ENCODE measurements at places on chromosomes 12 and 14. TPM values are rescaled to one million over a fixed set of nuclear protein-coding genes. Genes with fewer than 3 reads are reported as not detected.

Gene SLC4A8
- 2.4 TPM for total RNA-seq

Gene RASSF9
- 2.8 TPM for total RNA-seq

Gene ZNF891
- total RNA-seq = 1.0 TPM

Gene PTGER2
- total RNA-seq = 0.70 TPM

Gene KRT74
- total RNA-seq = not detected

DNA sequence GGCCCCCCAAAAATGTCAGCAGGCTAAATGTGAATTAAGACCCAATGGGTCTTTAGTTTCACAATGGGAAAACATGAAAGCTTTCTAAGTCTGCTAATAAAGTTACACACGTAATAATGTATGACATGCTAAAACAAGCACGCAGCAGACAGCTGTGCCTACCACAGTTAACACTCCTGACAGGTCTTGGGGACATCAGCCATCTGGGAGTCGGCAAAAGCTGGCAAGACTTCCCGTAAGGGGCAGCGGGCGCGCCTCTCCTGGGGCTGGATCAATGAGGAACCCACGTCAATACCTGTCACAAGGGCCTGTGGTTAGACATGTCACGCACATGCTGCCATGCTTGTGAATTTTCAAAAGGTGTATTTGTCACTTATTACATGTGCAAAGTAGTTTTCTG is 45.0 kb downstream of the ACTN1 start:
- no peaks in the 10 kb centered on the region for H3K36me3 ChIP-seq
- no peaks in the 10 kb centered on the region for H3K27me3 ChIP-seq
- H3K27ac ChIP-seq = no peak overlapping the region
- peaks cover 36% of the 10 kb centered on the region for H3K4me1 ChIP-seq
- no peak for DNase-seq

DNA sequence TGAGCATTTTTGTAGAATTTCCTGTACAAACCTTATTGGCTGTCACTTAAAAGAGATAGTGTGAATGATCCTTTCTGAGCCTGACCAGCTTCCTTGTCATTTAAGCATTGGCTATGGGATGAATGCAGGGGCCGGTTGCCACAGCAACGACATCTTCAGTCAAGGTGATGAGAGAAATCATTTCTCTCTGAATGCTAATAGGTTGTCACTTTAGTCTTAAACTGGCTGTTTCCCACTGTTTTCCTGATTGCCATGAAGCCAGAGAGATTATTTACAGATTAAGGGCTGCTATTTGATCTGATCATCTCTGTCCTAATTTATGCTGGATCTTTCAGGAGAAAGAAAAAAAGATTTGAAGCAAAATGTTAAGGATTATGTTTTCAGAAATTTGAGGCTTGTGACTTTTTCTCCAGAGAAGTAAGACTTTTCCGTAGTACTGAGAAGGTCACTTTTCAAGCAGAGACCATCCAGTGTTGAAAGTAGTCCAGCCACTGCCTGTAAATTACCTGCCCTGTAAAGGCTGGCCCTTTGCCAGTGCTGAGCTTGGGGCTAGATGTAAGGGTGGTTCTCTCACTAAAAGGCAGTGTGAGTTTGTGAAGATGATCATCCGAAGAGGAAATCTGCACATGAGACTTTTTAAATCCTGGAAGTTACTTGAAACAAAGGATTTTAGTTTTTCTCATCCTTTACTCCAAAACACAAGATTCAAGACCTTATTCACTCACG is 235.6 kb downstream of the DACT1 start:
- no peaks in the 10 kb centered on the region for H3K36me3 ChIP-seq
- no peak overlapping the region for H3K27ac ChIP-seq

DNA sequence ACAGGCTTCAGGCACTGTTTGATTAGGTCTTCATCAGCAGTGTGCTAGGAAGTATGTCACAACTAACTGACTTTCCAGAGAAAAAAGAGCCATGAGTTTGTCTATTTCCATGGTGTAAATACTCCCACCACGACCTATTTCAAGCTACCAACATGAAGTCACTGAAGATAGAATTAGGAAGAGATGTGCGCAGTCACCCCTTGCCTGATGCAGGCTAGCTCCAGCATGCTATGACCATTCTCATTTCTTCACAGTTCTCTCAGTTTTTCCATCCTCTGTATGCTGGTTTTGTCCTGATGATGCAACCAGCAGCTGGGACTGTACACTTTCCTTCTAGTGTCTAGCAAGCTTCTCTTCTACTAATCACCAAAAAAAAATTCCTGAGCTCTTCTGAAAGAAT is 191.6 kb upstream of the NUDT4 start:
- H3K4me1 ChIP-seq = no peaks in the 10 kb centered on the region
- H3K4me3 ChIP-seq = no peak overlapping the region
- no peaks in the 10 kb centered on the region for H3K36me3 ChIP-seq
- H3K27ac ChIP-seq = no peak overlapping the region
- no peaks in the 10 kb centered on the region for H3K27me3 ChIP-seq

DNA sequence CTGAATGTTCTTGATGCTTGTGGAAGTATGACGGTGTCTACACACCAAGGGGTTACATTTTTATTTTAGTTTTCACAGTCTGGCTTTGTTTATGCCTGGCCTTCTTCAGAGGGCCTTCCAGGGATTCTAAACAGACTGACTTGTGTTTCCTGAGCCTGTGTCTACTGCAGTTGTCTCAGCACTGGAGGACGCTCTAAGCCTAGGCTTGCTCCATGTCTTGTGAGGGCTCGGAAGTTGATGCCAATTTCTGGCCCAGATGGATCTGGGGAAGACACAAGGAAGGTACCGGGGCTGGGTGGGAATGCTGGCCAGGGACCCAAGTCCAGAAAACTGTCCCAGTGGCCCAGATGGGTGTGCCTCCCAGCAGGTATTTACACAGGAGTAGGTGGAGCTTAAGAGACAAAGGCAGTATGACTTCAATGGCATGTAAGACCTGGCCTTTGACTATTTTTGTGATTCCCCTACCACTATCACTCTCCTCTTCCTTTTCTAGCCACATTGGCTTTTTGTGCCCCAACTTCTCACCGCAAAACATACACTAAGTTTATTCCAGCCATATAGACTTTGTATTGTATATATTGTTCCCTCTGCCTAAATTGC is 56.9 kb downstream of the GPR137C start:
- no peak overlapping the region for H3K27ac ChIP-seq
- DNase-seq = no peak
- no peaks in the 10 kb centered on the region for H3K27me3 ChIP-seq
- no peaks in the 10 kb centered on the region for H3K36me3 ChIP-seq
- H3K4me1 ChIP-seq = no peaks in the 10 kb centered on the region
- H3K4me3 ChIP-seq = no peak overlapping the region

- H3K27me3 ChIP-seq = no peaks in the 10 kb centered on the region
- no peak for DNase-seq
- H3K36me3 ChIP-seq = no peaks in the 10 kb centered on the region
- H3K4me1 ChIP-seq = peaks cover 18% of the 10 kb centered on the region
Measured at GRCh38 chr12:62259631-62259992, 592 bp upstream of the USP15 start.

DNA sequence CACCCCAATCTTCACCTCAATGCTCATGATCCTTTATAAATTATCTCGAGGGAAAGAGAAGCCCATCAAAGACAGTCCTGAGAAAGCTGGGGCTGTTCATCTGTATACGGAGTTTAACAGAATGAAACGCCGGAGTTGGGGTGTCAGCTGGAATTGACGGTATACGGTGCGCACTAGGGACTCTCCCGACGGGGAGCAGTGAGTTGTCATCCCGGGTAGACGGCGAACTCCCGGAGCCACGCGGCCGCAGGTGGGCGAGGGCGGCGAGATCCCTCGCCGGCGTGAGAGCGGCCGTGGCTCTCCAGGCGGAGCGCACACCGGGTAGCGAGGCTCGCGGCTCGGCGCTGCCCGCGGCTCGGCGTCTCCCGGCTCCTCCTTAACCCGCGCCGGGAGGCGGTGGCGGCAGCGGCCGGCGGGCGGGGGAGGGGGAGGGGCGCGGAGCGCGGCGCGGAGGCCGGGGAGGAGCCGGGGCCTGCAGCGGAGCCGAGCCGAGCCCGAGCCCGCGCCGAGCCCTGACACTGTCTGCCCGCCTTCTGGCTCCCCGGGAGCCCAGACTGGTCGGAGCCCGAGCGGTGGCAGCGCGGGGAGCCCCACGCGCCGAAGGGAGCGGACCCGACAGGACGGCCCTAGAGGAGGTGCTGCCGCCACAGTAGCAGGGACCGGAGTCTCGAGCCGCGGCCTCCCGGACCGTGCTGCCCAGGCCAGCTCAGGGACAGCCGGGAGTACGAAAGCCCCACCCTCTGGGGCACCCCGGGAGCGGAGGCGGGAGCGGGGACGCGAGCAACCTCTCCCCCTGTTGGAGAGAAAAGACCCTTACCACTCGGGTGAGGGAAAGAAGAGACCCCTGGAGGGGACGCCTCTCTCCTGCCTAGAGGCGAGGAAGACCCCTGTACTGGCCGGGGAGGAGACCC is at the start of gene FOXJ2:
TSS of gene FOXJ2 (plus strand) at position 475 of the 911 bp plus-strand sequence. CDS start 7,117 bp downstream, outside the sequence.
- H3K27ac ChIP-seq = peak within 1 kb of the TSS; percentile 91
- H3K27me3 ChIP-seq = no peaks in the 10 kb centered on the region
- no peaks in the 10 kb centered on the region for H3K36me3 ChIP-seq
- H3K4me3 ChIP-seq = peak within 1 kb of the TSS; percentile 97

DNA sequence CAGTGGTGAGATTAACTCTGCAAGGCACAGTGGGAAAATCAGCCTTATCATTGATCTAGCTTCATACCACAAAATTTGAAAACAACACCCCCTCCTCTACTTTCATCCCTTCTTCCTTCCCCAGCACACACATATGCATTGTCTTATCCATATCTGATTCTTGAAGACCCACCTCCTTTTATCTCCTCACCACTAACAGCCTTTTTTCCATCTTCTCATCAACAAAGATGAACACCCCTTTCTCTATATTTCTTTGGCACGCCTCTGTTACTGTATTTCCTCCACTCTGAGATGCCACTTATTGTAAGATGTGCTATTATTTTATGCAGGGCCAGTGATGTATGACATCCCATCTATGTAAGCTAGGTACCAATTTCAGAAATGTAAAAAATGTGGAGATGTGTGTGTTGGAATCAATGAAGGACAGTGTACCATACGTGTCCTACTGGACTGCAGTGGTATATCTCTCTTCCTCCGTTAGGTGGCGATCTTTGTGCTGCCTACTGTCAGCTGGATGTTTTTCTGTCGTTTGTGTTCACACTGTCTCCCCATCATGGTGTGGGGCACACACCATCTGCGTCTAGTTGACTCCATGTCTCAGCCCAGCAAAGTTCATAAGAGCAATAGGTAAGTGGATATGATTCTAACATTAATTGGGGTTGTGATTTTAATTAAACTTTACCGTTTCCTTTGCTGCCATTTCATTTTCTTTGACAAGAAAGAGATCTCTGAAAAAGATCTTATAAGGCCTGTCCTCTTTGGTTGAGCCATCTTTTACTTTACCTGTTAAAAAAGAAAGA is 24.0 kb downstream of the CCDC38 start:
- no peaks in the 10 kb centered on the region for H3K27me3 ChIP-seq
- no peak overlapping the region for H3K4me3 ChIP-seq
- no peak overlapping the region for H3K27ac ChIP-seq
- no peak for DNase-seq
- H3K4me1 ChIP-seq = no peaks in the 10 kb centered on the region
- no peaks in the 10 kb centered on the region for H3K36me3 ChIP-seq

DNA sequence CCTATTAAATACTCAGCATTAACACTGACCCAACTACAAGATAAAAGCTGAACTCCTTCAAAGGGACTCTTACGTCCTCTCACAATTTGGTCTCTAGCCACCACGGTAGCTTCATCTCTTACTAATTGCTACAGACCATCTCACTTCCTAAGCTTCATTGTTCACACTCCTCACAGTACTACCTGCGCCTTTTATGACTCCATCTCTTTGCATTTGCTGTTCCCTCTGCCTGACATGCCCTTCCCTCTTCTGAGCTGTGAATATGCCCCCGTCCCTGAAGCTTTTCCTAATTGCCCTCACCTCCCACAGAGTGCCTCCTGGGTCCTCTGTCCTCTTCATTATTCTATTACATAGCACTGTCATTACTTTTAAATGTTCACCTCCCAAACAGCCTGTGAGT is 2.5 kb downstream of the EEA1 start:
- DNase-seq = no peak
- no peaks in the 10 kb centered on the region for H3K36me3 ChIP-seq
- peaks cover 5% of the 10 kb centered on the region for H3K4me1 ChIP-seq
- H3K4me3 ChIP-seq = no peak overlapping the region

DNA sequence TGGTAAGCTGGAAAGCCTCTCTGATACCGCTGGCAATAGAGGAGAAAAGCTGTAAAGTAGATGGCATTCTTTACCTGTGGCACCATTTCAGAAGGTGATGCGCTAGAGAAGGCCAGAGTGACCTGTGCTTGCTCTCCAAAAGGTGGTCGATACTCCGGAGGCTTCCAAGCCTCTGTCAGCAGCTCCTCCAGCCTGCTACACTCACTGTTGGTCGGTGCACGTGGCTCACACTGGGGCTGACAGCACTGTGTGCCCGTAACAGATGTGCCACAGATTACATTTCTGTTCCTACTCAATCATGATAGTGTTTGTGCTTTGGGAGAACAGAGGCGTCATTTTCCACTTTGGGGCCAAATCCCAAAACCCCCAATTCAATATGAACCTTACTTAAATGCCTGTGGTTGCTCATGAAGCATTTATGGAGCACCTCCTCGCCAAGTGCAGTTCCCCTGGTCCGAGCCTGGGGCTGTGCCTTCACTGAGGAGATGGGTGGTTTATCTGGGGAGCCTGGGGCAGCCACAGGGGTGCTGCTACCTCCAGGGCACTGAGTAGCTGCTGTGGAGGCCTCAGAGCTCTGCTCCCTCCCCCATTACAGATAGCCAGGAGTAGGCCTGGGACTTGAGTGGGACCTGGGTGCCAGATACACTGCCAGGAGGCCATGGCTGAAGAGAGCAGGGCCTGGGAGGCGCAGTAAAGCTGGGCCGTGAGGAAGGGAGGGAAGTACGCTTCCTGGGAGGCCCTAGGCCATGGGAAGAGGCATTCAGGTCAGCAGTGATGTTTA is 26.8 kb downstream of the CCNK start:
- no peaks in the 10 kb centered on the region for H3K27me3 ChIP-seq
- H3K4me1 ChIP-seq = no peaks in the 10 kb centered on the region
- no peak overlapping the region for H3K4me3 ChIP-seq
- H3K27ac ChIP-seq = peak overlapping the region; percentile 52
- DNase-seq = no peak

DNA sequence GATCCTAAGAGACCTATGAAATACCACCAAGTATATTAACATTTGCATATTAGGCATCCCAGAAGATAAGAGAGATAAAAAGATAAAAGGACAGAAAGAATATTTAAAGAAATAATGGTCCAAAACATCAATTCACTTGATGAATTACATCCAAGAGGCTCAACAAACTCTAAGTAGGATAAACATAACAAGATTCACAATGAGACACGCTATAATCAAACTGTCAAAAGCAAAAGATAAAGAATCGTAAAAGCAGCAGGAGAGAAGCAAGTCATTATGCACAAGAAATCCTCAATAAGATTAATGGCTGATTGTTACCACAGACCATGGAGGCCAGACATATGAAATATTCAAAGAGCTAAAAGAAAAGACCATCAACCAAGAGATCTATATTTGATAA is 79.6 kb downstream of the PLCZ1 start:
- H3K27ac ChIP-seq = no peak overlapping the region
- no peak overlapping the region for H3K4me3 ChIP-seq
- H3K4me1 ChIP-seq = no peaks in the 10 kb centered on the region
- H3K36me3 ChIP-seq = no peaks in the 10 kb centered on the region
- no peaks in the 10 kb centered on the region for H3K27me3 ChIP-seq
- no peak for DNase-seq

GRCh38 chr12:109525279-109525585 is 47.8 kb downstream of the UBE3B start:
- H3K27me3 ChIP-seq = no peaks in the 10 kb centered on the region
- H3K4me3 ChIP-seq = no peak overlapping the region
- H3K27ac ChIP-seq = no peak overlapping the region
- H3K36me3 ChIP-seq = no peaks in the 10 kb centered on the region

Data from pancreas (tissue), 10 donors.